Kasumi-1 (cell line): ENCODE measurements at places on chromosomes 1 and 21.

GRCh38 chr21:28592205-28592865 lies 400.3 kb downstream of the LTN1 start:
- no peak for DNase-seq

DNA sequence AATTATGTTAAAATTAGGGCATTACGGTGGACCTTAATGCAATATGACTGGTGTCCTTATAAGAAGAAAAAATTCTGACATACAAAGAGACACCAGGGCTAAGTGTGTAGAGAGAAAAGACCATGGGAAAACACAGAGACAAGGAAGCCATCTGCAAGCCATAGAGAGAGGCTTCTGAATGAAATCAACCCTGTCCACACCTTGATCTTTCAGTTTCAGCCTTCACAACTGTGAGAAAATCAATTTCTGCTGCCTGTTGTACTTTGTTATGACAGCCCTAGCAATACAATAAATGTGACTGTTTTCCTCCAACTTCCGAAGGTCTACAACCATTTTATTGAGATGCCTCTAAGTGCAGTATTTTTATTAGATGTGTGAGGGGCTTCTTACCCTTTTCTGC lies 1407.2 kb downstream of the MRPL39 start:
- DNase-seq: no peak

DNA sequence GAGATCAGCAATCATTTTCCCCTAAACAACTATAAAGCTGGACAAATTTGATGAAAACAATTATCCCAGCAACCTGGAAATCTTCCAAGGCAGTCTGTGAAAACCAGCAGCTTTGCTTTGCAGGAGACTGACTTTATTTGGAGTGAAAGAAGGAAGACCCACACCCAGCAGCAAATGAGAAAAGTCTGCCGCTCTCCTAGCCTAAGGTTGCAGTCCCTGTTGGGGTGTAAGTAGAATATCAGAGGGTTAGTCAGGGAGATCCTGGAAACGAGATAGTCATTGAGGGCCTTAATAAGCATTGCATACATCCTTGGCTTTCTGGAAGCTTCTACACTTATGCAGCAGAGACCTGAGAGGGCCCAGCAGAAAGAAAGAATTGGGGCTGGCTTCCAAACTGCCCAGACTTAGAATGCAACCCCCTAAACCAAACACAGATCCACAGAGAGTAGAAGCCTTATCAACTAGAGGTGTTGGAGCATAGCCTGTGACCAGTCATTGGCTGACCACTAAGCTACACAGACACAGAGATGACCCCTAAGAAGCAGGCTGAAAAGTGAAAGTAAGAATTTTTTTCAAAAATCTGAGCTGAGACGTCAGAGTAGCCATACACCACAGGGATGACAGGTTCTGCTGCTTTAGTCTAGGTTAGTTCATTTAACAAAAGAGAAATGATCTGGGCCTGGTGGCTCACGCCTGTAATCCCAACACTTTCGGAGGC lies 98.3 kb downstream of the LYPLAL1 start:
- DNase-seq: no peak

DNA sequence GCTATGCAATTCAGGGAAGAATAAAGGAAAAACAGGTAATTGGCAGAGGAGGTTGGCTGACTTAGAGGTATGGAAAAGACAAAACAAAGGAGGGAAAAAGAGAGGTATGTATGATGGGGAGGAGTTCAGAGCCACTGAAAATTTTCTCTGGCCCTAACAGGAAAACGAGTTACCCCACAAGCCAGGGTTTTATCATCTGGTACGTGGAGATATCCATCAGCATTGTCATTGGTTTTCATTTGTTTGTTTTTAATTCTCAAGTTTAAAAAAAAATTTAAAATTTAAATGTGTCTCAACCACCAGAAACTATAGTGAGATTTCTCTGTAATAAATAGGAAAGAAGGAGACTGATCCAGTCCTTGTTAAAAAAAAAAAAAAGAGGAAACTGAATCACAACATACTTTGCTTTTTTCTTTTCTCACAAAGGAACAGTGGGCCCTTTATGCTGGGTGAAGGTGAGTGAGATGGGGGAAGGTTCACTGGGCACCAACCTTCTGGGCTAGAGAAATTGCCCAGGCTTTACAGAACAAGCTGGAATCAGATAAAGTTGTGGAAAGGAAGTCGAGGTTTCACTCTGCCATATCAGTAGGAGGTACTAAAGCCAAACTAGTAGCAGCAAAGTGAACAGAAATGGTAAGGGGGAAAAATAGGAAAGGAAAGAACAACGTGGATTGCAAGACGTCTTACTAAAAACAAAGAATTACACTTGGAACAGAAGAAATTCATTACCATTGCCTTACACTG lies 2.7 kb downstream of the IFNAR2 start:
- no peak for DNase-seq

DNA sequence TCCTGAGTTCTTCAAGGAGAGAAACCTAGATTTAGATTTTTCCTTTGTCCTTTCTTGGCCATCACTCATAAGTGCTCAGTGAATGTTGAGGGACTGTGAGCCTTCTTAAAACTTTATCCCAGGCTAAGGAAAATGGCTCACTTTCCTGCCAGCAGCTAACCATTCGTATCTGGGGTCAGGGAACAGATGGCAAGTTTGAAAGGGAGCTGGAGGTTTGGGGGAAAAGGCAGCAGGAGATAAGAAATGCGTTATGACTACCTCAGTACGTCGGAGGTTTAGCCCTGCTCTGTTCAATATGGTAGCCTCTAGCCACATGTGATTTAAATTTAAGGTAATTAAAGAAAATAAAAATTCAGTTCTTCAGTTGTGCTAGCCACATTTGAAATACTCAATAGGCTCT lies 13.3 kb downstream of the RRP15 start:
- DNase-seq: no peak

DNA sequence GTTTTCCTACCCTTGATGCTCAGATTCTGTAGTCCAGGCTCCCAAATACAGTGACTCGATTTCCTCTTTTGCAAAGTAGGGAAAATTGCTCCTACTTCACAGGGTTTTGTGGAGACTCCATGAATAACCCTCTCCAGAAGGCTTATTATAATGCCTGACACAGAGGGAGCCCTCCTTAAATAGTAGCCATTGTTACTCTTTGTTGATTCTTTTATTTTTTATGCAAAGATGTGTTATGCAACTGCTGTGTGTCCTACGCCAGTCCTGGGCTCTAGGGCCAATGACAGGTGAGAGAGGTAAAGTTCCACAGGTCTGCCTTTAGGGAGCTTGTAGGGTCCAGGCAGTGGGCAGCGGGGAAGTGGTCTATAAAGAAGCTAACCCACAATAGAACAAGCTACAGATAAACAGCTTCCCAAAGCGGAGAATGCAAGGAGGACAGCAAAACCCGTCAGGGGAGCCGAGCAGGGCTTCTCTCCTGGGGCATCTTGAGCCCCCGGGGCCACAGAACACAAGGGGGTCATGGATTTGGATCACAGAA lies 1.5 kb downstream of the AADACL3 start:
- DNase-seq: no peak

DNA sequence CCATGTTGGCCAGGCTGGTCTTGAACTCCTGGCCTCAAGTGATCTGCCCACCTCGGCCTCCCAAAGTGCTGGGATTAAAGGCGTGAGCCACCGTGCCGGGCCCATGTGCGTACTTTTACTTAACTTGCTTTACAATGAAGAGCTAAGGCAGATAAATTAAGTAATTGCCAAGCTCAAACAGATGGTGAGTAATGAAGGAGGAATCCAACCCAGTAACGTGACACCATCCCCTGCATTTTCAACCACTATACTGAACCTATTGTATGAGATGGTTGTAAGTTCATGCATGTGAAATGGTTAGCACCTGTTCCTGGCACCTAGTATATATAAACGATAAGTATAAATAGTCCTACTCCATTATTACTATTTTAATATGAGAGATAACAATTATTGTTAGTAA lies 588.0 kb upstream of the BEND5 start:
- DNase-seq: no peak
